ENCODE measurements at places on chromosomes 2 and 18. TPM values are rescaled to one million over a fixed set of nuclear protein-coding genes. Genes with fewer than 3 reads are reported as not detected.

CD226 gene
- total RNA-seq: 1.2 TPM

SKOR2 gene
- not detected for total RNA-seq

DNA sequence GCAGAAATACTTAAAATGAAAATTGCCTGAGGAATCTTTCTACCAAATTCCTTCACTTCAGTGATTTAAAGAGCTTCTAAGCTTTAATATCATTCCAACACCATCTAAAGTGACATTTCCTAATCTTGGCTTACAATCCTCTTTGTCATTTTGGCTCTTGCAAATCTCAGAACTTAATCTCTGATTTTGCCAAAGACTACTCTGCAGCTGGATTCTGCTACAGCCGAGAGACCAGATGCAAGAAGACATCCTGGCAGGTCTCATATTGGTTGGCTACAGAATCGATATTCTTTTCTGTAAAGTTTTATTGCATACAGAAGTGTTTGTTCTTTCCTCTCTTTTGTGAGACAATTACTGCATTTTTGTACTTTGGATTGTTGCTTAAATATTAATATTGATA is 716.5 kb upstream of the LRATD1 start:
- no peak for DNase-seq

DNA sequence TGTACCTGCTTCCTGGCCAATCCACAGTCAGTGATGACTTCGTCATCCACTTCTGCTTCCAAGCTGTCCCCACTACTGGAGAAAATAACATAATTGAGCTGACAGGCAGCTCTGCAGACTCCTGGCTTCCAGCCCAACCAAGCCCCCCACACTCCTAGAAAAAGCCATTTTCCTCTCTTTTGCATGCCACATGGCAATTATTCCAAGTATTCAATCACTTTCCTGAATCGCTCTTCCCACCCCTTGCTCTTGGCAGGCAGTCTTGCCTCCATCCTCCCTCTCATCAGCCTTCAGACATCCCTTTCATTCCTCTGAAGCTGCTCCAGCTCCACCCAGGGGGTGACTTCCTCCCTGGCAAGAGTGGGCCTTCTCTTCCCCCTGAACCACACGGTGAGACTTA is 14.3 kb upstream of the ST8SIA5 start:
- no peak for DNase-seq

- no peak for DNase-seq
These were observed 104.7 kb downstream of the MYT1L start for GRCh38 chr2:2226326-2226725.
